ENCODE measurements at places on chromosomes 12 and 14.

DNA sequence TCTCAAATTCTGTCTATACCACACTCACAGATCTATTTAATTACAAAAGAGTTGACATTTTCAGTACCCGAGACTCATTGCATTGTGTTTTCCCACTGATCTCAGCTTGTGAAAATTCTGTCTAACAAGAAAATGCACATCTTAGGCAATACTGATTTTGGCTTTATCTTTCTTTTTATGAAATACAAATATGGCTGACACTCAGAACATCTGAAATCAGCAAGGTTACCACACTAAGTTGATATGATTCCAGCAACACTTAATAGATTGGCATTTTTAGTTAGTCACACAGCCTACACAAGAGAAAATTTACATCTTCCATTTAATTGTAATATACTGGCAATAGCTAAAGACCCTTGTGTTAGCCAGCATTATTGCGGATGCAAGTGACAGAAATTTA, 40.3 kb downstream of the PEX5 start:
- no peak for DNase-seq

DNA sequence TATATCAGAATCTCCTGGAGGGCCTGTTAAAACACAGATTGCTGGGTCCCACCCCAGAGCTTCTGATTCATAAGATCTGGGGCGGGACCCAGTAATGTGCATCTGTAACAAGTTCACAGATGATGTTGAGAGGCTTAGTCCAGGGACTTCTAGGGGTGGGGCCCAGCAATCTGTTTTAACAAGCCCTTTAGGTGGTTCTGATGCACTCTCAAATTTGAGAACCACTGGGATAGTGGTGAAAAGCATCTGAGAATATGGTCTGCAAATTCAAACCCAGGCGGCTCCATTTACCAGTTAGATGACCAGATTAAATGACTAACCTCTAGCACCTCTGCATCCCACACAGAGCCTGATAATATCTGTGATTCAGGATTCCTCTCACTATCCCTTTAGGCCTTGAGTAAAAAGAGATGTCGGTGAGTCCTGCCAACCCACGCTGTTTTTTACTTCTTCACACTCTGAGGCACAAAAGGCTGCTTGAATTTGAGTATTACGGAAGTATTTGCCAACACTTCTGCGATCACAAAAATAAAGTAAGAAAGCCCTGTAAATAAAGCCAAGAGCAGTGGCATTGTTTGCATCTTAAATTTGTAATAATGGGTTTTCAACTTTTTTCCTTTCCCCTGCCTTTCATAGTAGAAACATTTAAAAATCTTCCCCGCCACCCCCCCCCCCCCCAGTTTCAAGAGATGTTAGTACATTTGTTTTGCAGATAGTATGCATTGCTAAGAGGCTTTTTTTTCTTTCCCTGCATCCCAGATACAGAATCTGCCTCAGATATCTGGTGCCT, 1.8 kb upstream of the FRS2 start:
- no peak for DNase-seq

GRCh38 chr12:112381883-112382796, at the start of gene HECTD4:
Gene HECTD4 (minus strand): TSS chr12:112382431. CDS start chr12:112382128, 303 bp downstream.
- peak; percentile 89 for DNase-seq

DNA sequence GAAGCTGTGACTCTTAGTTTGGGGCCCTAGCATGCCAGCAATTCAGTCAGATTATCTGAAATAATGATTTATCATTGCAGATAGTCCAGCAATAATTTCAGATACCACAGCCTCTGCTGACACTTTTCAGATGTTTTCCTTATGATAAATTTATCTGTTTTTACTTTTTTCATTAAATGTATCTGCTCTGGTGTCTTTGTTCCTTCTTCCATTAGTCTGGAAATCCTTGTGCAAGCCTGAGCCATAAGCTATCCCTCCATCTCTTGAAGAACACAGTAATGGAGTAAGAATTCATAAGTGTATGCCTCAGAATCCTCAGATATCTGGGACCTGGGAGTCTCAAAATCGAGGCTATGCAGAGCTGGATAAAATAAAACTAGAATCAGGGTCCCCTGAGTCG, 146.4 kb upstream of the KRR1 start:
- DNase-seq, result no peak

DNA sequence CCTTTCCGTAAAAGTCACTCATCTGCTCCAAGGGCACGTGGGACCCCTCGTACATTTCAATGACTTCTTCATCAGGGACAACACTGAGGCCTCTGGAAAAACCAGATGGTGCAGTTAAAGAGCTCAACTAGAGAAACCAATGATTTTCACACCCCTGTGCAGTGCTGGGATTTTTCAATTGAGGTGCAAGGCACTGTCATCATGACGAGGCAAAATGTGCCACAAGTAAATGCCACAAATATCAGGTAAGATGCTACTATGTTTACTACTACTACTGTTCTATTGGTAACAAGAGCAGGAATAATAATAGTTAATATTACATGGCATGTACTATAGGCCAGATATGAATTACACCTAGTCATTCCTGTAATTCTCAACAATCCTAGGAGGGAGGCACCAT, 42.4 kb downstream of the NT5DC3 start:
- DNase-seq, result no peak

DNA sequence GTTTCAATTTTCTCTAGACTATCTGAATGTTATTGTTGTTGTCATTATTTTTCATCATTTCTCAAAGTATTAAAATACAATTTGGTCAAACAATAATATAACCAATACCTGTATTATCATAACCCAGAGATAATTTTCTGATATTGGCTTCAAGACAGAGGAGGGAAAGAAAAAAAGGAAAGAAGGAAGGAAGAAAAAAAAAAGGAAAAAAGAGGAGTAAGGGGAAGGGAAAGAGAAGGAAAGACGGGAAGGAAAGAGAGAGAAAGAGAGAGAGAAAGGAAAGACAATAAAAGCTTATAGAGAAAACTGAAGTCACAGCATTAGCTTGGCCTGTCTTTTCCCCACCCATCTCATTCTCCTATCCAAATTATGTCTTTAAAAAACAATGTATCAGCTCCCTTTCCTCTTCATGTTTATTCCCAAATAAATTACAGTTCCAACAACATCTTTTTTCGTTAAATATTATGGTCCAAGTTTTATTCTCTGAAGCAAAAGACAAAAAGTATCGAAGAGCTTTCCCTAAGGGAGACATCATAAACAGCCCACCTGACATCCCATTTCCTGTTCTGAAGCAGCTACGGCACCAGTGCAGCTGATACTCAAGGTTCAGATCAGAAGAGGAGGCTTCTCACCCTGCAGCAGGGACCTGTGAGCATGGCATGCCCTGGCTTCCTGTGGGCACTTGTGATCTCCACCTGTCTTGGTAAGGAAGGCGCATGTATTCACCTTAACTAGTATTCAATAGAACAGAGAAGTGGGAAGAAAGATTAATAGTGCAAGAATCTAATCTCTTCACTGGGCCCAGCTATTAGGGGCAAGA, 308.3 kb downstream of the DAD1 start:
- no peak for DNase-seq

DNA sequence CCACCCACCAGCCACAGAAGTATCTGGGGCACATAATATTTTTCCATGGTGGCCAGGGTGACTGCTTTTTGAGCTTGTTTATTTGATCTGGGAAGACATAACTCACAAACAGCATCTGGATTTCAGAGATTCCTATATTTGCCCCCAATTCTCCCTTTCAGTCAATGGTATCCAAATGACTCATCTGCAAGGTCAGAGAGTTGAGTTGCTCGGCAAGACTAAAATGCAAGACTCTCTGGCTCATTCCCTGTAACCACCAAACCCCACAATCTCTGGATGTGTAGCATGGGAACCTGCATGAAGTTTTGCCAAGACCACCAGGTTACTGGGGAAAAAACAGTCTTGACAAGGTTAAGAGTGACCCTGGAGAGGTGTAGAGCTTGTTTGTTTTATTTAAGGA, 174.9 kb upstream of the FAR2 start:
- peak; percentile 36 for DNase-seq

DNA sequence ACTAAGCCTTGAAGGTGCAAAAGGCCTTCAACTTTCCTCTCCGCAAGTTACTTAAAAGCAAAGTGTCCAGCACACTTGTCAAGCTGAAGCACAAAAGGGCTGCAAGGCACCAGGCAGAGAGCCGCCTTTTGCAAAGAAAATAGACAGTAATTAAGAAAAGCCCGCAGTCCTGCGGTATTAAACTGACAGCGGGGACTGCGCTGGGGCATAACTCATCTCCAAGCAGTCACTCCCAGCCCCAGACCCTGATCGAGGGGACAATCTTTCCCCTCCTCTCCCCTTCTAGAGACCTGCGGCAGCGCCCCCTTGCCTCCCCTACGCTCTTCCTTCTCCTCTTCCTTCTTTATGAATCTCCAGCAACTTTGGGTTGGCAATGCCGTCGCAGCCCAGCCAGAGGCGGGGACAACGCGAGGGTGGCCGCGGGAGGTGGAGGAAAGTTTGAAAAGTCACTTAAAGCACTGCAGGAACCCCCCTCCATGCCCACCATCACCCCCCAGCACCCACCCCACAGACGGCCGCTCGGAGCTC, 200.9 kb upstream of the CAND1 start:
- peak; percentile 14 for DNase-seq

DNA sequence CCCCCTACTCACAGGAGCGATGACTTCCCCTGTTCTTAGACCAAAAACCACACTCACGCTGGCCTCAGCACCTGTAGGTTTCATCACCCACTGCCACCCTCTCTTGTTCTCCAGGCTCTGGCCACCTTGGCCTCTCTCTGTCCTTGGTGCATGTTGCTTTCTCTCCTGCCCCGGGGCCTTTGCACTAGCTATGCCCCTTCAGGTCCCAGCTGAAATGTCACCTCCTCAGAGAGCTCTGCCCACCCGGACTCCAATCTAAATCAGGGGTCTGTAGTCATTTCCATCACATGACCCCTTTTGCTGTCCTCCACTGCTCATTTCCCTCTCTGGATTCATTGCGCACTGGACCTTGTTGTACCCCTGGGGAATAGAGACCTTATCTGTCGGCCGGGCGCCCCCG, 8.2 kb upstream of the TRPV4 start:
- no peak for DNase-seq
